ENCODE measurements at places on chromosomes 11 and 22. TPM values are rescaled to one million over a fixed set of nuclear protein-coding genes. Genes with fewer than 3 reads are reported as not detected.
A peak's percentile ranks its signal among the peaks of the same experiment; 100 is the strongest.

Gene UBQLNL
- polyA plus RNA-seq, result 1.6 TPM

Gene PAX6
- not detected for polyA plus RNA-seq

Gene WBP2NL
- polyA plus RNA-seq, result 0.36 TPM

Gene ARHGAP8
- not detected for polyA plus RNA-seq

- H3K27me3 ChIP-seq, result no peaks in the 10 kb centered on the region
- H3K4me1 ChIP-seq, result no peaks in the 10 kb centered on the region
- DNase-seq, result no peak
- H3K36me3 ChIP-seq, result no peaks in the 10 kb centered on the region
Measured at GRCh38 chr22:37986371-37986770, 2.0 kb upstream of the SOX10 start.

DNA sequence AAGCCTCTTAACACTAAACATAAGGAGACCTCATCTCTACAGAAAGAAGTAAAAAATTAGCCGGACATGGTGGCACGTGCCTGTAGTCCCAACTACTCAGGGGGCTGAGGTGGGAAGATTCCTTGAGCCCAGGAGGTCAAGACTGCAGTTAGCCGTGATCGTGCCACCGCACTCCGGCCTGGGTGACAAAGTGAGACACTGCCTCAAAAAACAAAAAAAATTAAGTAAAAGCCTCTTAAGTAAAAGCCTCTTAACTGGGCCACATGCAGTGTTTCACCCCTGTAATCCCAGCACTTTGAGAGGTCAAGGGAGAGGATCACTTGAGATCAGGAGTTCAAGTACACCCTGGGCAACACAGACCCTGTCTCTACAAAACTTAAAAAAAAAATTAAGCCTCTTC is 25.7 kb downstream of the CELF1 start:
- H3K27me3 ChIP-seq, result no peaks in the 10 kb centered on the region
- no peak overlapping the region for H3K27ac ChIP-seq
- peaks cover 7% of the 10 kb centered on the region for H3K4me1 ChIP-seq
- no peaks in the 10 kb centered on the region for H3K36me3 ChIP-seq

DNA sequence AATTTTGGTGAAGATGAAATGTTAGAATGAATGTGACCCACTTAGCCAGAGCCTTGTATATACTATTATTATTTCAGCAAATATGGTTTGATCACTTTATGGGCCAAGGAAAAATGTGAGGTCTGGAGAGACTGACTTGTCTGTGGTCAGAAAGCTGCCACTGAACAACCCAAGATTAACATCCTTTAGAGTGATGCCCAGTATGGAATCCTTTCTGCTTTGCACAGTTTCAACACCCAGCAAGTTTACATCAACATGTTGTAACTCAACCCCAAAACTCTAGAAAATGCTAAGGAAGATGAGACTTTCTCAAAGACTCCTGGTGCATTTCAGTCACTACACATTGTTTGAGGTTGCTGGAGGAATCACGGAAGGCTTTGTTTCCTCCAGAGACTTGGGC is 107.7 kb downstream of the SNX19 start:
- no peak overlapping the region for H3K27ac ChIP-seq
- no peaks in the 10 kb centered on the region for H3K4me1 ChIP-seq
- no peaks in the 10 kb centered on the region for H3K27me3 ChIP-seq
- H3K4me3 ChIP-seq, result no peak overlapping the region
- no peak for DNase-seq

GRCh38 chr11:46918788-46919513 is 601 bp upstream of the LRP4 start:
- peak overlapping the region; percentile 60 for H3K4me3 ChIP-seq
- no peaks in the 10 kb centered on the region for H3K36me3 ChIP-seq
- H3K27me3 ChIP-seq, result no peaks in the 10 kb centered on the region
- H3K4me1 ChIP-seq, result no peaks in the 10 kb centered on the region
- no peak overlapping the region for H3K27ac ChIP-seq

DNA sequence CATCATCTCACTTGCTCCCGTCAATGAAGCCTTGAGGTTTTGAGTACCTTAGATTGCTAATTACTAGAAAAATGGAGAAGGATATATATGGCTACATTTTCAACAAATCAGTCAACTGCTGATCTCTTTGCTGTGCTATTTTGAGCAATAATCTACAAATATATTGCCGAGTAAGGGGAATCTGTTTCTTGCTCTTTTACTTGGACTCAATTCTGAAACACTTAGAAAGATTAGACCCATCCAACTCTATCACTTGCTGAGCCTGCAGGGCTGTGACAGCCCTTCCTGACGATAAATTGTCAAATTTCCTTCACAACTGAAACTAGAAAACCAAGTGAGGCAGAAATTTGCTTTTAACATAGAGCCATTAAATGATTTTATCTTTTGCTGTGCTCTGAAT is 16.9 kb downstream of the FEZ1 start:
- DNase-seq, result no peak
- H3K27ac ChIP-seq, result no peak overlapping the region
- H3K27me3 ChIP-seq, result no peaks in the 10 kb centered on the region
- H3K4me3 ChIP-seq, result no peak overlapping the region
- H3K36me3 ChIP-seq, result no peaks in the 10 kb centered on the region
- no peaks in the 10 kb centered on the region for H3K4me1 ChIP-seq

- no peaks in the 10 kb centered on the region for H3K36me3 ChIP-seq
- DNase-seq, result no peak
- H3K27me3 ChIP-seq, result no peaks in the 10 kb centered on the region
Measured at GRCh38 chr11:26583550-26583949, 11.5 kb upstream of the MUC15 start.
